Mesothelial cell of epicardium (in vitro differentiated cells): ENCODE measurements at places on chromosomes 7 and 10.

- H3K4me3 ChIP-seq = no peak overlapping the region
- no peaks in the 10 kb centered on the region for H3K27me3 ChIP-seq
- peaks cover 77% of the 10 kb centered on the region for H3K4me1 ChIP-seq
- no peaks in the 10 kb centered on the region for H3K36me3 ChIP-seq
- DNase-seq = no peak
- peak overlapping the region; percentile 76 for H3K27ac ChIP-seq
Observed at GRCh38 chr7:85320699-85321476, 134.0 kb upstream of the SEMA3D start.

- no peak overlapping the region for H3K27ac ChIP-seq
- H3K4me1 ChIP-seq = no peaks in the 10 kb centered on the region
- H3K27me3 ChIP-seq = no peaks in the 10 kb centered on the region
- H3K4me3 ChIP-seq = no peak overlapping the region
- DNase-seq = no peak
Observed at GRCh38 chr7:107201795-107202450, 33.1 kb downstream of the HBP1 start.

GRCh38 chr10:28737096-28737495 lies 59.8 kb downstream of the BAMBI start:
- H3K4me1 ChIP-seq = peaks cover 36% of the 10 kb centered on the region
- no peaks in the 10 kb centered on the region for H3K27me3 ChIP-seq
- H3K36me3 ChIP-seq = peaks cover 2% of the 10 kb centered on the region

GRCh38 chr7:38806912-38807311 lies 102.1 kb downstream of the VPS41 start:
- peaks cover 1% of the 10 kb centered on the region for H3K36me3 ChIP-seq
- no peaks in the 10 kb centered on the region for H3K27me3 ChIP-seq
- H3K27ac ChIP-seq = no peak overlapping the region
- DNase-seq = no peak
- no peak overlapping the region for H3K4me3 ChIP-seq
- H3K4me1 ChIP-seq = no peaks in the 10 kb centered on the region

GRCh38 chr7:137992550-137993394 lies 9.1 kb downstream of the CREB3L2 start:
- no peak overlapping the region for H3K4me3 ChIP-seq
- H3K36me3 ChIP-seq = peaks cover 9% of the 10 kb centered on the region
- peak overlapping the region; percentile 75 for H3K27ac ChIP-seq
- no peaks in the 10 kb centered on the region for H3K27me3 ChIP-seq
- no peak for DNase-seq

GRCh38 chr7:149547126-149547525 lies 49.5 kb upstream of the ZNF746 start:
- peaks cover 72% of the 10 kb centered on the region for H3K36me3 ChIP-seq
- H3K4me1 ChIP-seq = no peaks in the 10 kb centered on the region
- no peak overlapping the region for H3K27ac ChIP-seq
- H3K27me3 ChIP-seq = no peaks in the 10 kb centered on the region

- no peak overlapping the region for H3K27ac ChIP-seq
- H3K36me3 ChIP-seq = peaks cover 11% of the 10 kb centered on the region
- no peak overlapping the region for H3K4me3 ChIP-seq
- DNase-seq = no peak
Observed at GRCh38 chr7:132846086-132846485, 235.8 kb downstream of the CHCHD3 start.

DNA sequence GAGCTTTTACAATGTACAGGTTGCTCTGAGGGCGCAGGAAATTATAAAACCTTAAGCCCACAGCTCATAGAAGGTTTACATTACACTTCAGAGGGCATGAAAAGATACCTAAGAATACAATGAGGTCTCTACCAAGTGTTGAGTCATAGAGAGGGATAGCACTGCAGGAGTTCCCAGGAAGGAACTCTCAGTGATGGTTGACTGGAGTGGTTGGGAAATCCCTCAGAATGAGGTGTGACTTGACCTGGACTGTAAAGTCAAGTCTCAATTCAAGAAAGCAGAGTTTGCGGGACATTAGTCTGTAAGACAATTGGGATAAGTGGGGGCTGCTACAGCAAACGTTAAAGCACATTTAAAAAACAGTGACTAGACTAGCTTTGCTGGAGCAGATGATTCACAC lies 21.9 kb downstream of the TNKS2 start:
- no peak overlapping the region for H3K4me3 ChIP-seq
- H3K4me1 ChIP-seq = no peaks in the 10 kb centered on the region
- peaks cover 33% of the 10 kb centered on the region for H3K36me3 ChIP-seq

- no peaks in the 10 kb centered on the region for H3K27me3 ChIP-seq
- H3K4me1 ChIP-seq = peaks cover 78% of the 10 kb centered on the region
- no peak overlapping the region for H3K4me3 ChIP-seq
Observed at GRCh38 chr10:102780527-102780808, 36.7 kb downstream of the WBP1L start.

GRCh38 chr7:106749165-106749564 lies 88.2 kb upstream of the CCDC71L start:
- H3K4me3 ChIP-seq = no peak overlapping the region
- no peaks in the 10 kb centered on the region for H3K36me3 ChIP-seq
- peaks cover 11% of the 10 kb centered on the region for H3K4me1 ChIP-seq
- no peak for DNase-seq

DNA sequence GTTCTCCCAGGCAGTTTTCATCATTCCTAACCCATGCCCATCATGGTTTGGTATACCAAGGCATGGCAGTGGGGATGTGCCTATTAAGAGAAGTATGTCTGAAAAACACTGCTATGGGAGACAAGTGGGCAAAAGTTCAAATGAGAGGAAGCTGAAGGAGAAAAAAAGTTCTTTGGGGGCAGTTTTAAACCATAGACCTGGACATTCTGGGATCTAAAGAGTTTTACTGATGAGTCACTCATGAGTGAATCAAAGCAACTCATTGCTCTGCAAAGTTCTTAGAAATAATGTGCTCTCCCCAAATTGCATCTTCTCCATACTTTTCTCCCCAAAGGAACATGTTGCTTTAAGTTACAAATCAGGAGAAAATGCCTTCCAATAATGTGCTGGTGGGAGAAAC lies 256.9 kb upstream of the MTPN start:
- no peaks in the 10 kb centered on the region for H3K27me3 ChIP-seq
- no peak for DNase-seq
- no peak overlapping the region for H3K27ac ChIP-seq
- no peaks in the 10 kb centered on the region for H3K4me1 ChIP-seq
- peaks cover 17% of the 10 kb centered on the region for H3K36me3 ChIP-seq

DNA sequence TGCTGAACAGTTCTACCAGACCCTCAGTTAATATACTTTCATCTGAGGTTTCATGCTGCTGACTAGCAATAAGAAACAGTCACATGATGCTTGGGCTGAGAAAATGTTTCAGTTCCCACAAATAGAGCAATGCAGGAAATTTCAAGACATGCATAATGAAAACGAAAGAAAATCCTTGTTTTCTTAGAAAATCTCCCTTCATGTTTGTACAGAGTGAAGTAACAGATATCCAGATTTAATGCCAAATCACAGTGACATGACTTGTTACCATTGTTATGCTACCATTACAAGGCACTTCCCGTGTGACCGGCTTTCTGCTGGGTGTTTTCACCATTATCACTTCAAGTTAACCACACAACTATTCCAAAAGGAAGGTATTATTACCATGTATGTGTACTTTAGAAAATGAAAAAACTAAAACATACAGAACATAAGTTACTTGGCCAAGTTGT lies 121.7 kb downstream of the DOCK4 start:
- peaks cover 19% of the 10 kb centered on the region for H3K4me1 ChIP-seq
- no peak overlapping the region for H3K27ac ChIP-seq
- no peaks in the 10 kb centered on the region for H3K36me3 ChIP-seq
- H3K4me3 ChIP-seq = no peak overlapping the region

DNA sequence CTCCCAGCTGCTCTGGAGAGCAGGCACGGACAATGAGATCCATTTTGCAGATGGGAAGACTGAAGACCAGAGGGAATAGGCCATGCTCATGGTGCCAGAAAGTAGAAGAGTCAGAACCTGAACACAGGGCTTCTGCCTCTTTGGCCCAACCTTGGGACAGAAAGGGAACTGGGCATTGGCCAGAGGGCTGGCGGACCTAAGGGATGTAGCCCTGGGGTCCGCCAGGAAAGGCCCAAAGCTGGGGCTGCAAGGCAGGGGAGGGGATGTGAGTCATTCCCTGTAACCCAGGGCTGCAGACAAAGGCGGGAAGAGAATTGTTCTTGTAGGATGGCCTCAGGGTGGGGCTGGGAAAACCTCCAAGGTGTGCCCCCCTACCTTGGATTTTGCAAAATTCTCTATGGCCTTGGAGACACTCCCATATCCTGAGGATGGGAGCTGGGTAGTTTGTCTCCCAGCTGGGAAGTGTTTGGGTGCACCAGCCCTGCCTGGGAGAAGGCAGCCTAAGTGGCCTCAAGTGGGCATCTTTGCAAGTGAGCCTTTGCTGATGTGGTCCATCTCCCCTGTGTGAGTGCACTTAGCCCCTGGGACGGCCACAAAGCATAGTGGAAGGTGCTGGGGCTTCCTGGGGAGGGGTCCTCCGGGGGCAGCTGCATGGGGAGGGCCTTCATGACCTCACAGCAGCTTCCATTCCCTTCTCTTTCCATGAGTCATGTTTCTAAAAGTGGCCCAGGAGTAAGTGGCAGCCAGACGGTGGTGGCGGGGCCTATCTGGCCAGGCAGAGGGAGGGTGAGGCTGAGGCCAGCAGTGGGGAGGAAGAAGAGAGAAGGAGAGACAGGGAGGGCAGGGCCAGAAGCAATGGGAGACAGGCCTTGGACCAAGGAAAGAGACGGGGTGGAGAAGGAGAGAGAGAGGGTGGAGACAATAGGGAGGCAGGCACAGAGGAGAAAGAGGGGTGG lies 9.2 kb downstream of the AQP1 start:
- H3K36me3 ChIP-seq = no peaks in the 10 kb centered on the region
- peaks cover 29% of the 10 kb centered on the region for H3K4me1 ChIP-seq
- peak overlapping the region; percentile 59 for H3K27ac ChIP-seq
- no peak overlapping the region for H3K4me3 ChIP-seq
- DNase-seq = peak; percentile 8
- H3K27me3 ChIP-seq = no peaks in the 10 kb centered on the region

- H3K4me1 ChIP-seq = peaks cover 7% of the 10 kb centered on the region
- no peak overlapping the region for H3K4me3 ChIP-seq
- H3K27ac ChIP-seq = no peak overlapping the region
- DNase-seq = no peak
- no peaks in the 10 kb centered on the region for H3K36me3 ChIP-seq
Observed at GRCh38 chr10:126854726-126855495, 50.3 kb upstream of the DOCK1 start.

DNA sequence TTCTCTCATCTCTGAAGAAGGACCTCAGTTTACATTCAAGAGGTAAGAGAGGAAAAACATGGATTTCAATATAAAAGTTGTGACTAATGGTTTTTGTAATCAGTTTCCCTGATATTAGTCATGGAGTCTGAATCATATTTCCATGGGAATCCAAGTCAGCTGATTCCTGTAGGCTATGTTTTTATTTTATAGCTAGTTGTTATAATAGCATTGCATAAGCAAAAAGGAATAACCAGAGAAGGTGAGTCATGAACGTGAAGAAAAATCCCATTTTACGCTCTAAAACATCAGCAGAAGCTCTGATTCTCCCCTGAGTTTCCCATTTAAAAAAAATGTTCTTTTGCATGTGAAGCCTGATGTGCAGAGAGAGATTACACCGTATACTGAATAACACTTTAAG lies 299.3 kb downstream of the SFMBT2 start:
- no peak overlapping the region for H3K4me3 ChIP-seq
- H3K36me3 ChIP-seq = no peaks in the 10 kb centered on the region
- no peak for DNase-seq
- H3K27me3 ChIP-seq = peaks cover 46% of the 10 kb centered on the region
- no peaks in the 10 kb centered on the region for H3K4me1 ChIP-seq
- H3K27ac ChIP-seq = no peak overlapping the region

- no peaks in the 10 kb centered on the region for H3K27me3 ChIP-seq
- no peak overlapping the region for H3K27ac ChIP-seq
- H3K36me3 ChIP-seq = peaks cover 62% of the 10 kb centered on the region
- no peak for DNase-seq
- H3K4me1 ChIP-seq = no peaks in the 10 kb centered on the region
- H3K4me3 ChIP-seq = no peak overlapping the region
Observed at GRCh38 chr7:87322912-87323311, 22.6 kb upstream of the CROT start.

GRCh38 chr7:41955893-41956675 lies 253.2 kb upstream of the INHBA start:
- peak overlapping the region; percentile 3 for H3K4me3 ChIP-seq
- peaks cover 3% of the 10 kb centered on the region for H3K36me3 ChIP-seq
- DNase-seq = peak; percentile 93
- H3K27me3 ChIP-seq = no peaks in the 10 kb centered on the region
- peaks cover 42% of the 10 kb centered on the region for H3K4me1 ChIP-seq

GRCh38 chr10:11148142-11149028 lies 130.7 kb downstream of the CELF2 start:
- H3K27ac ChIP-seq = peak overlapping the region; percentile 69
- H3K27me3 ChIP-seq = peaks cover 16% of the 10 kb centered on the region
- peaks cover 68% of the 10 kb centered on the region for H3K4me1 ChIP-seq
- H3K36me3 ChIP-seq = no peaks in the 10 kb centered on the region

DNA sequence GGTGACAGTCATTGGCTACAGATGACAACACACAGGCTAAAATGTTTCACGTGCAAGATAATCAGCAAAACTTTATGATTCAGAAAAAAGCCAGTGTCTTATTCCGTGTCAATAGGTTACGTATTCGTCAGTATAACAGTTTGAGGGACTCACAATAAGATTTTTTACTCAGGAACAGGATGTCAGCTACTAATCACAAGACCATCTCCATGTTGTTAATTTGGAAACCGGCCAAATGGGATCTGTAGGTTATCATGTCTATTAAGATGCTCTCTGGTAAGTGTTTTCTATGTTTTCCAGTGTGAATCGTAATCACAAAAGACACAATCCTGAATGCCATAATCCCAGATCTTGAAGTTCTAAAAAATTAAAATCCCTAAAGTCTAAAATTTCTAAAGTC lies 197.3 kb downstream of the ETV1 start:
- no peaks in the 10 kb centered on the region for H3K4me1 ChIP-seq
- H3K4me3 ChIP-seq = no peak overlapping the region
- H3K27ac ChIP-seq = no peak overlapping the region
- H3K36me3 ChIP-seq = no peaks in the 10 kb centered on the region

- H3K4me3 ChIP-seq = no peak overlapping the region
- H3K27ac ChIP-seq = no peak overlapping the region
- no peaks in the 10 kb centered on the region for H3K27me3 ChIP-seq
- no peaks in the 10 kb centered on the region for H3K4me1 ChIP-seq
- no peaks in the 10 kb centered on the region for H3K36me3 ChIP-seq
- no peak for DNase-seq
Observed at GRCh38 chr7:37718585-37718984, 35.0 kb downstream of the GPR141 start.

GRCh38 chr10:88042160-88043100 lies 179.0 kb downstream of the PTEN start:
- H3K4me3 ChIP-seq = peak overlapping the region; percentile 22
- no peaks in the 10 kb centered on the region for H3K27me3 ChIP-seq
- peak overlapping the region; percentile 76 for H3K27ac ChIP-seq
- peaks cover 31% of the 10 kb centered on the region for H3K4me1 ChIP-seq
- no peaks in the 10 kb centered on the region for H3K36me3 ChIP-seq

DNA sequence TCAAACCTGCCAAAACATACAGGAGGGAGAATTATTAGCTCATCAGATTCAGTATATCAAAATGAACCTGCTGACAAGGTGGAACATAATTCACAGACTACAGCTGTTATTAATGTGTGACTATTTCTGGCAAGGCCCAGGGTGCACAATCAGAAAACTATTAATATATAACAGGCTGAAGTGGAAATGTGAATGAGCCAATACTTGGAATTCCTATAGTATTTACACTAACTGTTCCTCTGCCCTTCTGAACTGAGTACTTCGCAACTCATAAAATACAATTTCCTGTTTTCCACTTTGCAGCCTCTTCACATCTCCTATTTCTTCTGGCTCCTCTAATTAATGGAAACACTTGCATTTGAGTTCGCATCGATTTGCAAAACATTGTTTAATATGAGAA lies 330.8 kb downstream of the DPP6 start:
- H3K4me1 ChIP-seq = no peaks in the 10 kb centered on the region
- no peak overlapping the region for H3K4me3 ChIP-seq
- no peak overlapping the region for H3K27ac ChIP-seq
- H3K36me3 ChIP-seq = no peaks in the 10 kb centered on the region
